ENCODE measurements at places on chromosomes 6 and 20.

GRCh38 chr6:30767158-30767943 is 23.0 kb upstream of the IER3 start:
- DNase-seq = no peak

DNA sequence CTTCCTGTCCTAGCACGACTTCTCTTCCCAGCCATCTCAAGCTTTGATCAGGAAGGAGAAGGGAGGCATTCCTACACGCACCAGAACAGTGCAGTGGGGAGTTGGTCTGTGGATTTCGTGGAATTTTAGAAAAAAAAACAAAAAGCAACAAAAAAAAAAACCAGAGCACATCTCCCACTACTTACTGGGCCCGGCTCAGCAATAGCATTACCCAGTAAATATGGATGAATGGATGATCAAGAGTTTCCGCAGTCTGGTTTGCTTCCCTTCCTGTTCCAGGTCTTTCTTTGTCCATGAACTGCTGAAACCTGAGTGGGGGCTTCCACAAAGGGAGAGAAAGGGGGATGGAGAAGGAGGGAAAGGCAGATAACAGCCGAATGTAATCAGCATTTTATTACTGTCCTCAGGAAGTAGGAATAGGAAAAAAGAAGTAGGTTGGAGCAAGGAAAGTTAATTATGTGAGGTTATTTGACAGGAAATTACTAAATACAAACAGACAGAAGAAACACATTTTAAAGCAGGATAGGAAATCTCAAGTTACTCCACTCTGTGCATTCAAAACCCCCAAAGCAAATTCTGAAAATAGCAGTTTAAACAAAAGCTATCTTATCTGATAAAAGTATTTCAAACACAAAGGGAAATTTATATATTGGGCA is 349.0 kb downstream of the PRL start:
- no peak for DNase-seq

DNA sequence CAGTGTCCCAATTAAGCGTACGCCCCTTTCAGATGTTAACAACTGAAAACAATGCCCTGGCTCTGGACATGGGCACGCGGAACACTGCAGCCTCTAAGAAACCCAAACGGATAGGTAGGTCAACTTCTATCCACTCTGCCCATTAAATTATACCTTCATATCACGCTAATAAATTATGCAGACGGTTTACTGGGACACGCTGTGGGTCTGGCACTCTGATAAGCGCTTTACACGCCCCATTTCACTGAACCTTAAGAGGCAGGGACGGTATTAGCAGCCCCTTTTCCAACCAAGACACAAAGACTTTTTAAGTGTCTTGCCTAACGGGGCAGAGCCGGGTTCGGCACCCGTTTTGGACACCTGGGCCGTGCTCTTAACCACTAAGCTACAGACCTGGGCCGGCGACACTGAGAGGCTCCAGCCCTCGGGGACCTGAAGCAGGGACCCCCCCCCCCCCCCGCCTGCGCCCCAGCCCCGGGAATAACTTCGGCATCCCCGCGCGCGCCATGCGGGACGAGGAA is 744 bp downstream of the STAU1 start:
- no peak for DNase-seq

DNA sequence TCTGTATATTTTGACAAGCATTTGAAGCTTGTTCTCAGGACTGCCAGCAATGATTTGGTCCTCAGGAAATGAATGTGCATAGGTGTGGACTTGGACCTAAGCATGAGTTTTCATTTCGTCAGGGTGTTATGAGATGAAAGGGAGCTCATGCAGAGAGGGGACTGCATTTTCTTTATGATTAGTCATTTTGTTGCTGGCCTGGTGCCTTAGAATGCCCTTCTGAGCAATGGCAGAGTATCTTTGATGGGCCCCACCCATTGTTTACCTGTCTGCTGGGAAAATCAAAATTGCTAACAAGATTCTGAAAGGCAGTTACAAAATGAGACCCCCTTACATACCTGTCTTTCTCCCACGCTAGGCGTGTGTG is 51.5 kb upstream of the MTHFD1L start:
- no peak for DNase-seq

DNA sequence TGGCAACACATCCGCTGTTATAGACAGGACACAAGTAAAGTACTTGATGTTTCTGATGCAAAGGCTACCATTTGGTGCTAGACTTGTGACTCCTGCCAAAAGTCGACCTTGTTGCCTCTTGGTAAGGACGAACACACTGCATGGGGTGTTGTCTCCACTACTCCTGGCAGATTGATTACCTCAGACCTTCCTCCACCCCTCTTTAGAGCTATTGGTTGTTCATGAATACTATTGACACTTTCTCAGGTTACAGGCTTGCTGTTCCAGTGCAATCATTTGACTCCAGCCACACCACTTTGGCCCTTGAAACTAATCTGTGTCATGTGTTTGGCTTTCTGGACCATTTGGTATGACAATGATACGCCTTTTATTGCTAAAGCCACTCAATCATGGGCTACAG is 62.3 kb downstream of the TRMT11 start:
- no peak for DNase-seq

DNA sequence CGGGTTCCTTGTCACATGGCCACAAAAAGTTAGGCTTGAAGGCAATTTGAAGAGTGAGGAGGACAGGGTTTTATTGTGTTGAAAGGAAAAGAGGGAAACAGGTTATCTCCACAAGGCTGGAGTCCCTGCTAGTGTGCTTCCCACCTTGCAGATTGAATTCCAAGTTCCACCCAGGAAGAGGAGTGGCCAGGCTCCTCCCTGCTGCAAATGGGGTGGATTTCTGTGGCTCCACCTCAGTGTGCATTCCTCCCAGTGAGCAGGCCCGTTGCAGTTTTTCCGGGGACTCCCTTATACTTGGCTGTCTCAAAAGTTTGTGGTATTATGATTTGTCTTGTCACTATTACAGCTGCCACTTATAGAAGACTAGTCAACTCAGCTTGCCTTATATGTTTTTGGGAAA is 281.8 kb upstream of the PLCB4 start:
- no peak for DNase-seq

DNA sequence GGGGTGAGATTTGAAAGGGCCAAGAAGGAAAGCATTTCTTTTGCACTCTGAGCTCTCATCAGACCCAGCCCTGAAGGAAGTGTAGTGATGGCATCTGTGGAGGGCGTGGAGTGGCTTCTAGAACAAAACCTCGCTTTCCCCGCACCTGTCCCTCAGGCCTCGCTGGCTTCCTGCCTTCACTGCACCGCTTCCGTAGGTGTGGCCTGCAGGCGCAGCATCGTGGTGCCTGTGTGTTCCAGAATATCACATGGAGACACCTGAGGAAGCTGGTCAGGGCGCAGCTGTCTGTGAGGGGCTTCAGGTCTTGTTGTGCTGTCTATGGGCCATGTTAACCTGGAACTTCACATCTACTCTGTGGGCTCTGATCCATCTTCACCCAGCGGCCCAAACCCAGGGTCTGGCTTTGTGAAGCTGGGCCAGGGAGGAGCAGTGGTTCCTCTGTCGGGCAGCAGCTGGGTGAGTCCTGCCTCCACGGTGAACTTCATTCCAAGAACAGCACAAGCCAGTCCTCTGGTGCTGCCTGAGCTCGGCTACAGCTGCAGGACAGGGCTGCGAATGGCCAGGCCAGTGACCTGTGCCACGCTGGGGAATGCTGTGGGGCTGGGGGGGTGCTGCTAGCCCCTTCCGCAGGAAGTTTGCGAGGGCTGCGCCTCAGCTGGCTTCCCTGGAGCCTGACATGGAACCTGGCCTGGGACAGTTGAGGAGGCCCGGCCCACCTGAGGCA is 40.9 kb downstream of the DSTN start:
- peak; percentile 46 for DNase-seq

GRCh38 chr20:62616728-62617621 is 25.3 kb upstream of the SLCO4A1 start:
- DNase-seq = peak; percentile 28

DNA sequence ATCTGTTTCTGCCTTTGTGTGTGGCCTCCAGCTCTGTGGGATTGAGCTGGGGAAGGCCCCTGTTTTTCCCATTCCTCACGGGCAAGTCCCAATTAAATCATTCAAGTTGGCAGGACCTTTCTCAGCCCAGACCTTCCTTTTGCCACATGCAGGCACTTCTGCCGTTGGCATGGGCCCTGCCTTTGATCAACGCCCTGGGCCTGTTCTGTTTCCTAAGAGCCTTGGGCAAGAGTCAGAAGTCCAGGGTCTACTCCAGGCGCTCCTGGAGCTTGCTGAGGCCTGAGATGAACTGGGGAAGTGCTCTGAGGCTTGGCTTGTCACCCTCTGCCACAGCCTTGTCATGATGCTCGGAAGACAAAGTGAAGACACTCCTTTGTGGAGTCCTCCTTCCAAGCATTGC is 7.1 kb downstream of the IP6K3 start:
- DNase-seq = no peak

DNA sequence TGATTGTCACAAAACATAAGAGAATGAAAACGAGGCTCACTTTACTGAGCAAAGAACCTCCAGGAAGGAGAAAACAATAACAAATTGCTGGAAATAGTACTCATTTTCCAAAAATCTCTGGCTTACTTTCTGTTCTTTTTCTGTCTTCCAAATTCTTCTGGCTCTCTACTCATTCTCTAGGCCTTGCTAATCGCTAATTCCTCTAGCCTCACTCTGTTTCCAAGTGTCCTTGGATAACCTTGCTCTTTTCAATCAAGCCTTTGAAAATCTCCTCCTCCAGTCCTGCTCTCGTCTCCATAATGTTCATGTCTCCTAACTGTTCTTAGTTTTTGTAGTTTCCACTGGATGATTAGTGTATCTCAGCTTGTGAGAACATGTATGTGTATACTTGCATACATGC is 96.2 kb upstream of the MAP7 start:
- DNase-seq = no peak

DNA sequence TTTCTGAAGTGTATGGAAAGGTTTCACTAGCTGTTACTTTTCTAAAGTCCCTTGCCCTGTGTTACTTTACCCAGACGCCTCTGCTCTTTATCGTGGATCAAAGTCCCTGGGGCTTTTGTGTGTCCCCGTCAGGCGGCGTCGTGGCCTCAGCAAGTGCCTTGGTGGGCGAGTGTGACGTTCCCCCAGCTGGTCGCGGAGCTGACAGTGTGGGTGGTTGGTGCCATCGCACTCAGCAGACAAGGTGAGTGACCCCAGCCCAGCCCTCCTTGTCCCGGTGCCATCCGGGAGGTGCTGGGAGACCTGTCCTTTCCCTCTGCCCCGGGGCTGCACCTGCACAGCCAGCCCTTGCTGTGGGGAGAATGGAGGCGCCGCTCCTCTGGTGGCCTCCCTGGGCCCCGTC is 27.3 kb upstream of the TCFL5 start:
- DNase-seq = no peak

All from activated naive CD4-positive, alpha-beta T cell (primary cell).